ENCODE measurements at places on chromosomes 12 and 14.

DNA sequence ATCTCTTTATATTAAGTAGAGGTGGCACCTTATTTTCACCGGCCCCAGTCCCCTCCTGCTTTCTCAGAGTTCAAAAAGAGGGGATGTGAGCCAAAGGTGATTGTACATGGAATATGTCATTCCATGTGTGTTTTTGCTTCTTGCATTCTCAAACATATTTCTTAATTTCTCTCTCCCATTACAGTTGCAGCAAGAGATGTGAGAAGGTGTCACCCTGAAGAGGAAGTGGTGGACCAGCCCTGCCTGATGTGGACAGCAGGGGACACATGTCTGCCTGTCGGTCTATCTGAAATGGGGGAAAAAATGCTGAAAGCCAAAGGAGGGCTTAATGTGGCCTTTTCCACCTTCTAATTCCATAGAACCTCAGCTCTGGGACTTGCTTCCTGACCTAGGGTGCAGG is 1.9 kb upstream of the FOXN3 start:
- DNase-seq: no peak

- DNase-seq: peak; percentile 77
Measured at GRCh38 chr14:23071244-23071920, 14.1 kb upstream of the CDH24 start.

GRCh38 chr14:42299692-42300091 is 693.0 kb downstream of the LRFN5 start:
- no peak for DNase-seq

GRCh38 chr12:79451978-79452377 is 238.8 kb downstream of the PAWR start:
- DNase-seq: no peak

DNA sequence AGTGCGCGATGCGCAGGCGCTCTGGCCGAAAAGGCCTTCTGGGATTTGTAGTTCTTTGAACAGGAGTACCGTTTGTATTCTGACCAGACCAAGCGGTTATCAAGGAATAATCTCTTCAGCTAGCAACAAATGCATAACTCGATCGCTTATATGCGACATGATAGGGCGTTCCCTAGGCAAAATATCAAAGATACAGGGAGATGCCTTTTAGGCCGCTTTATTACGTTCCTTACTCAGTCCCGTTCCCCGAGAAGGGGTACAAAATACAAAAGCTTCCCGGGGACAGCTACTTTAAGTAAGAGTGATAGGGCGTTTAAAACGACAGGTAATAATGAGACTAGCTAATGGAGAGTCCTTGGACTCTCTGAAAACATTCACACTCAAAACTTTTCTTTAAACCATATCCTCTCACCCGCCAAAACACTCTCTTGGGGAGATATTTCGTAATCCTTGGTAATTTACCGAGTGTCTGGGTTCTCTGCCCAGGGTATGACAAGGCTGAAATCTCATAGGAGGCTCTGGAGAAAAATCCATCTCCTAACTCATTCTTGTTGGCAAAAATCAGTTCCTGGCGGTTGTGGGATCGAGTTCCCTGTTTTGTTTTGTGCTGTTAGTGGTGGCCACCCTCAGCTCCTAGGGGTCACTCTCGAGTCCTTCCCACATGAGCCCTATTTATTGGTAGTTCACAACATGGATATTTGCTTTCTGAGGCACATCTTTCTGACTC is 412 bp upstream of the SNW1 start:
- DNase-seq: no peak

DNA sequence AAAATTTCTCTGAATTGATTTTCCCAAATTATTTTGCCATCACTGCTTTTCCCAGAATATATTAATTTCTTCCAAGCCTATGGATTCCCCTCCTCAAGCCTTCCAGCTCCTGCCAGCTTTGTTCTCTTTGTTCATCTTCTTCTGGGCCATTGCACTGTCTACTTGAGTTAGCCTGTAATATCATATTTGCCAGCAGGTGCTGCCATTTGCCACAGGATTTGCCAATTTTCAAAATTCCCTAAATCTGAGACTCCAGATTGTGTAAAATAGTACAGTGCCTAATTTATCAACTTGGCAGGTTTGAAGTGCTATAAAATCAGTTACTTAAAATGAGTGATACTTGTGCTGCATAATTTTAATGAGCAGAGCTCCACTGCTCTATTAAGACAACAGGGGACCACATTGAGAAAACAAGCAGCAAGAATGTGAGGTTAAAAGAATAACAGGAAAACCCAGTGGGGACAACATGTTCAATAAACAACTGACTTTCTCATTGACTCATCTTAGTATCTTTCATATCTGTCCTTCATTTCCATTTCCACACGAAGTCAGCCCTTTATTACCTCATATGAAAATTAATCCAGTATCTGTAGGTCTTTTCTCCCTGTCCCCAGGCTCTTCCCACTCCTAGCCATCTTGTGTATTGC is 84.6 kb upstream of the CCDC196 start:
- DNase-seq: no peak

- no peak for DNase-seq
Measured at GRCh38 chr14:37988472-37988871, 219.2 kb upstream of the SSTR1 start.

DNA sequence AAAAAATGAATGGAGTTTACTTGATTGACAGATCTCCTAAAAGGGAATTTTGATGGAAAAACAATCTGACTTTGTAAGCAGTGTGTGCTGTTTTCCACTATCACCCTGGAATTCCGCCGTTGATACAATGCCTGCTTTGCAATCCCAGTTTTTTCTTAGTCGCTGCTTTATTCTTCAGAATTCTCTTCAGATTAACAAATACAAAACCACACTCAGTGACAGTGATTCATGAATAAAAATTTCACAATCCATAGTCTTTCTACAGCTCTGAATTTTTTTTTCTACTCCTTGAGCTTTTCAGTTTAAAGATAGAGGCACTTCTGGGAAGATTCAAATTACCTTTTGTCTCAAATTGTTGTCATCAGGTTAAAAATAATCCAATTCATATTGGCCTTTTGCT is 44.6 kb upstream of the KITLG start:
- no peak for DNase-seq
